Naive thymus-derived CD4-positive, alpha-beta T cell (primary cell): ENCODE measurements at places on chromosomes 1 and 21. TPM values are rescaled to one million over a fixed set of nuclear protein-coding genes. Genes with fewer than 3 reads are reported as not detected.

Gene ZNF648
- not detected for total RNA-seq

Gene ATAD3B
- 45.5 TPM for total RNA-seq

Gene CDCA8
- 0.78 TPM for total RNA-seq

Gene TRNAU1AP
- total RNA-seq: 40.9 TPM

Gene LCE6A
- not detected for total RNA-seq

- no peaks in the 10 kb centered on the region for H3K36me3 ChIP-seq
- H3K27me3 ChIP-seq: no peaks in the 10 kb centered on the region
- peaks cover 26% of the 10 kb centered on the region for H3K4me1 ChIP-seq
- no peak for DNase-seq
- no peak overlapping the region for H3K4me3 ChIP-seq
- H3K27ac ChIP-seq: no peak overlapping the region
These were observed 9.6 kb downstream of the ACTRT2 start for GRCh38 chr1:3030663-3031381.

DNA sequence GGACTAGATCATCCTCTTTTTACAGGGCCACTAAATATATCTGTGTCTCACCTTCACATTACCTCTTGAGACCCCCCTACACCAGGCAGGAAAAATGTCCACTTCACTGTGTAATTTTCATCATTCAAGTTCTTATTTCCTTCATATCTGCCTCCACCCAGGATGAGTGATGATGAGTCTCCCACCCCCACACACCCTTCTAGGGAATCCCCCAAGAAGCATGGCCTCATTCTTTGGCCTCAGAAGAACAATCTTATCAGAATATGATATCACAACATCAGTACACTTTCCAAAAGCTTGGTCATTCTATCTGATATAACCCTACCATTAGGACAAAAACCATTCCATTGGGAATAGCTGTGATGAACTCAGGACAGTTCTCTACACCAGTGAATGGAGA lies 170.3 kb upstream of the DUSP10 start:
- DNase-seq: no peak
- no peak overlapping the region for H3K4me3 ChIP-seq

GRCh38 chr1:92544756-92545165 lies 58.0 kb upstream of the GFI1 start:
- H3K4me1 ChIP-seq: no peaks in the 10 kb centered on the region
- H3K27me3 ChIP-seq: no peaks in the 10 kb centered on the region
- no peak overlapping the region for H3K4me3 ChIP-seq

GRCh38 chr1:236608930-236609726 lies 4.8 kb upstream of the HEATR1 start:
- H3K4me1 ChIP-seq: peaks cover 5% of the 10 kb centered on the region
- no peak overlapping the region for H3K4me3 ChIP-seq
- H3K36me3 ChIP-seq: no peaks in the 10 kb centered on the region
- H3K27me3 ChIP-seq: peaks cover 5% of the 10 kb centered on the region
- DNase-seq: no peak
- no peak overlapping the region for H3K27ac ChIP-seq

DNA sequence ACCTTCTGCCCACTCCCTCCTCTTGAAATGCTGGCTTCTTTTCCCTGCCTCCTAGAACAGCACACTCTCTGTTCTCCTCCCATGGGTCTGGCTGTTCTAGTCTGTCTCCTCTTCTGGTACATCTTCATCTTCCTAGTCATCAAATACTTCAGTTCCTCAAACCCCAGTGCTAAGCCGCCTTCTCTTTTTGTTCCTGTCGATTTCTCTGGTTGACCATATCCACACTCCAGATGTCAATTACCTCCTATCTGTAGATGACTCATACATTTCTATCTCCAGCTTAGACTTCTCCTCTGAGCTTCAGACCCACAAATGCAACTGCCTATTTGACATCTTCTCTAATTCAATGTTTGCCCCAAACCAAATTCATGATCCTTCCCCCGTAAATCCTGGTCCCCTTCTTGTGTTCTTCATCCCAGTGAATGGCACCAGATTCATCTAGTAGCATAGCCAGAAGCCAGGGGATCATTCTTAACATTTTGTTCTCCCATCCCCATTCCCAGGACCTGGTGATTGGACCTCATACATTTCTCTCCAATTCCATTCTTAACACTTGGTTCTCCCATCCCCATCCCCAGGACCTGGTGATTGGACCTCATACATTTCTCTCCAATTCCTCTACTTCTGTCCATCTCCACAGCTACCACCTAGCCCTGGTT lies 35.9 kb downstream of the USP24 start:
- no peak overlapping the region for H3K27ac ChIP-seq
- H3K4me1 ChIP-seq: no peaks in the 10 kb centered on the region
- H3K4me3 ChIP-seq: no peak overlapping the region
- no peak for DNase-seq
- H3K36me3 ChIP-seq: no peaks in the 10 kb centered on the region

Gene PTCH2
- 1.6 TPM for total RNA-seq

- DNase-seq: no peak
- H3K27ac ChIP-seq: no peak overlapping the region
- H3K36me3 ChIP-seq: no peaks in the 10 kb centered on the region
- no peak overlapping the region for H3K4me3 ChIP-seq
These were observed 64.3 kb upstream of the ADARB1 start for GRCh38 chr21:45010096-45010495.

DNA sequence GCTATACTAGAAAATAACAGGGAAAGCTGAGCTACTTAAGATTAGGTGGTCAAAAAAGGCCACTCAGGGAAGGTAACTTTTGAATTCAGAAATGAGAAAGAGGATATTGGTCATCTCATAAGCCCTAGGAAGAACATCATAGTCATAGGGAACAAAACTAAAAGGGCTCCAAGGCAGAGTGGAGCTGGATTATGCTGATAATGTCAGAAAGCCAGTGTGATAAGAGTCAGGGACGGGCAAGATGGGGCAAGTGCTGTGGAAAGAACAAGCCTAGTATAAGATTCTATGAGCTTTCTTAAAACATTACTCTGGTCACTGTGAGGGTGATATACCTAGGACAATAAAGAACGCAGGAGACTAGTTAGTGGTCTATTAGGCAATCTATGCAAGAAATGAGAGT lies 106.6 kb downstream of the DUSP10 start:
- no peak for DNase-seq
- no peak overlapping the region for H3K27ac ChIP-seq
- H3K36me3 ChIP-seq: no peaks in the 10 kb centered on the region
- no peaks in the 10 kb centered on the region for H3K4me1 ChIP-seq
- H3K27me3 ChIP-seq: no peaks in the 10 kb centered on the region
- no peak overlapping the region for H3K4me3 ChIP-seq

DNA sequence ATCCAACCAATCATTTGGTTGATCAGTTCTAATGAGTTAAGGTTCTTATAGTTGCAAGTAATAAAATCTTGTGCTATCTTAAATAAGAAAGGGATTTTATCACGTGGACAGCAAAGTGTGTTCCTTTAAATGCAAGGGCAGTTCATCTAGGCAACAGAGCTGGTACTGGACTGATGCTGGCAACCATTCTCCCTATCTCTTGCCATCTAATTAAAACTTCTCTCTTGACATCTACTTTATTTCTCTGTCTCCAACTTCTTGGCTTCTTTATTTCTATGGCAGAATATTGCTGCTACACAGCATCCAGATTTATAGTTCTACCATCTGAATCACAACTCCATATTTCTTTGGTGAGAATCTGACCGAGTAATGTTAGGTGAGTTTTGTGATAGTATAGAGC lies 115.2 kb upstream of the CACYBP start:
- H3K36me3 ChIP-seq: no peaks in the 10 kb centered on the region
- no peak overlapping the region for H3K4me3 ChIP-seq
- no peak overlapping the region for H3K27ac ChIP-seq
- no peak for DNase-seq
- no peaks in the 10 kb centered on the region for H3K4me1 ChIP-seq

Gene CFAP57
- total RNA-seq: not detected

Gene OR2L3
- total RNA-seq: not detected

DNA sequence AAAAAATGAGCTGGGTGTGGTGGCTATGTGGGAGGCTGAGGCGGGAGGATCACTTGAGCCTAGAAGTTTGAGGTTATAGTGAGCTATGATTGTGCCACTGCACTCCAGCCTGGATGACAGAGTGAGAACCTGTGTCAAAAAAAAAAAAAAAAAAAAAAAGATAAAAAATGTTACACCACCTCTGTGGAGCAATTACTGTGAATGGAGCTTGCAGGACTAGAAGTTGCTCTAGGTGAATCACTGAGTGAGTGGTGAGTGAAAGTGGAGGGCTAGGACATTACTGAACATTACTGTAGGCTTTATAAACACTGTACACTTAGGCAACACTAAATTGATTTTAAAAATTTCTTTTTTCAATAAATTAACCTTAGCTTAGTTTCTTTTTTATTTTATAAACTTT lies 21.9 kb downstream of the TLCD4 start:
- H3K27me3 ChIP-seq: no peaks in the 10 kb centered on the region
- DNase-seq: no peak
- H3K4me1 ChIP-seq: no peaks in the 10 kb centered on the region
- H3K36me3 ChIP-seq: no peaks in the 10 kb centered on the region
- no peak overlapping the region for H3K27ac ChIP-seq

GRCh38 chr1:24621121-24621520 lies 22.0 kb upstream of the SRRM1 start:
- H3K36me3 ChIP-seq: no peaks in the 10 kb centered on the region
- DNase-seq: no peak
- no peaks in the 10 kb centered on the region for H3K4me1 ChIP-seq
- no peak overlapping the region for H3K27ac ChIP-seq
- no peak overlapping the region for H3K4me3 ChIP-seq

DNA sequence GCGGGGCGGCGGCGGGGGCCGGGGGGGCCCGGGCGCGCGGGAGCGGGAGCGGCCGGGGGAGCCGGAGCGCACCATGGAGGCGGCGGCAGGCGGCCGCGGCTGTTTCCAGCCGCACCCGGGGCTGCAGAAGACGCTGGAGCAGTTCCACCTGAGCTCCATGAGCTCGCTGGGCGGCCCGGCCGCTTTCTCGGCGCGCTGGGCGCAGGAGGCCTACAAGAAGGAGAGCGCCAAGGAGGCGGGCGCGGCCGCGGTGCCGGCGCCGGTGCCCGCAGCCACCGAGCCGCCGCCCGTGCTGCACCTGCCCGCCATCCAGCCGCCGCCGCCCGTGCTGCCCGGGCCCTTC lies 546 bp downstream of the SKI start:
- H3K4me3 ChIP-seq: peak overlapping the region; percentile 83
- no peaks in the 10 kb centered on the region for H3K36me3 ChIP-seq
- H3K4me1 ChIP-seq: peaks cover 25% of the 10 kb centered on the region
- peak overlapping the region; percentile 78 for H3K27ac ChIP-seq
- H3K27me3 ChIP-seq: no peaks in the 10 kb centered on the region
- DNase-seq: no peak

GRCh38 chr21:35563885-35564451 lies 496.4 kb downstream of the SETD4 start:
- no peaks in the 10 kb centered on the region for H3K4me1 ChIP-seq
- no peak overlapping the region for H3K4me3 ChIP-seq
- no peak overlapping the region for H3K27ac ChIP-seq
- no peak for DNase-seq
- no peaks in the 10 kb centered on the region for H3K27me3 ChIP-seq

DNA sequence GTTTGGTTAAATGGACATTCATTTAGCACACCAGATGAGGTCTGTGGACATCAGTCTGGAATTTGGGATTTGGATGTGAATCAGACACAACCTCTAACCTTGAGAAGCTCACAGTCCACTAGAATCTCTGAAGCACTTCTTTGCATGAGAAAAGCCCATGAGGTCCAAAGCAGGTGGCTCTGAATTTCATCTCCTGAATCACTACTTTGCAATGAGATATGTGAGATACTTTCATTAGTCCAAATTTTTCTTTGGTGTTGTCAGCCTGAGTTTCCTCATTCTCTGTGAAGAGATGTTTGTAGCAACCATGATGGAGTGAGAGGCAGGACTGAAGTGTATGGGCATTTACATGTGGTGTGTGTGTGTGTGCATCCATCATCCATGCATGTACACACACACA lies 16.5 kb upstream of the LCE2D start:
- no peak overlapping the region for H3K27ac ChIP-seq
- no peaks in the 10 kb centered on the region for H3K27me3 ChIP-seq
- H3K4me3 ChIP-seq: no peak overlapping the region
- no peaks in the 10 kb centered on the region for H3K4me1 ChIP-seq
- no peak for DNase-seq
- H3K36me3 ChIP-seq: no peaks in the 10 kb centered on the region

- no peaks in the 10 kb centered on the region for H3K27me3 ChIP-seq
- no peak overlapping the region for H3K27ac ChIP-seq
- DNase-seq: no peak
- H3K36me3 ChIP-seq: no peaks in the 10 kb centered on the region
- H3K4me1 ChIP-seq: peaks cover 38% of the 10 kb centered on the region
These were observed 17.4 kb upstream of the IL19 start for GRCh38 chr1:206753141-206753540.

- no peak overlapping the region for H3K4me3 ChIP-seq
- H3K4me1 ChIP-seq: no peaks in the 10 kb centered on the region
These were observed 201.9 kb downstream of the CACNA1E start for GRCh38 chr1:181685211-181685610.

Gene SPATA21
- total RNA-seq: not detected

DNA sequence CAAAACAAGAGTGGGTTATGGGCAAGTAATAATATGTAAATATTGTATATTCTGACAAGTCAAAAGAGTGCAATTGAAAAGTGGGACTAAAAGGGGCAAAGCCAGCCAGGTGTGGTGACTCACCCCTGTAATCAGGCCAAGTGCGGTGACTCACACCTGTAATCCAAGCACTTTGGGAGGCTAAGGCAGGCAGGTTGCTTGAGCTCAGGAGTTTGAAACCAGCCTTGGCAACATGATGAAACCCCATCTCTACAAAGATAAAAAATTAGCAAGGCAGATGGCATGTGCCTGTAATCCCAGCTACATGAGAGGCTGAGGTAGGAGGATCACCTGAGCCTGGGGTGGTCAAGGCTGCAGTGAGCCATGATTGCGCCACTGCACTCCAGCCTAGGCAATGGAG lies 304.0 kb downstream of the HHIPL2 start:
- no peak overlapping the region for H3K4me3 ChIP-seq
- no peak overlapping the region for H3K27ac ChIP-seq
- H3K4me1 ChIP-seq: no peaks in the 10 kb centered on the region

DNA sequence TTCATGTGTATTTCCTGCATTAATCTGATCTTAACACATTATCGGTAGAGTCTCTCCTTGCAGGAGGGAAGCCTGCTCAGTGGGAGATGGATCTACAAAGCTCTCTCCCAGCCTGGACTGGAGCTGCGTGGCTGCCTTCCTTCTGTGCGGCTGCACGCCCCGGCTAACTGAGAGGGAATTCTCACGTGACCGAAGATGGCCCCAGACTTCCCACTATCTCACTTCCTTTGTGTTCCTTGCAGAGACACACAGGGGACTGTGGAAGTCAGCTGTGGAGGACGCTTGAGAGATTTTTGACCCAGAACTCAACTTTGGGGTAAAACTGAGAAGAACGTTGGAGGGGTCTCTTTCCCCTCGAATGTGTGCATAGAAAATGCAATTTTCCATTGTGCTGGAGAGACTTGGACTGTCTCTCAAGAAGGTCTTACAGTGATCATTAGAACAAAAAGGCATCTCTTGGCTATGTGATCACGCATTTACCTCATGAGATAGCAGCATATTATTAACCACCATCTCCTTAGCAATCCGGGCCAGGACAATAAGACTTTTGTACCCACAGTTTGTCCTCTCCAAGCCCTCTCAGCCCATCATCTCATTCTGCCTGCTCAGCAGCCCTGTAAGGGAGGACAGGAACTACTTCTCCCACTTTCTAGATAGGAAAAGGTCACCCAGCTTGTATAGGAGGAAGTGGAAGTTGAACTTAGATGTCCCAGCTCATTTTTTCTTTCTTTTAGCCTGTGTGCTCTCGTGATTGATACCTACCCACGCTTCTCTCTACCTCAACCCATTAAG lies 49.3 kb upstream of the TARBP1 start:
- H3K4me1 ChIP-seq: no peaks in the 10 kb centered on the region
- H3K36me3 ChIP-seq: no peaks in the 10 kb centered on the region
- no peak for DNase-seq
- no peak overlapping the region for H3K27ac ChIP-seq
- no peak overlapping the region for H3K4me3 ChIP-seq
